ENCODE measurements at places on chromosomes 1 and 21.

- no peak for DNase-seq
Measured at GRCh38 chr21:44533121-44533890, 6.7 kb downstream of the KRTAP10-1 start.

GRCh38 chr21:41660748-41661147 lies 106.1 kb downstream of the RIPK4 start:
- DNase-seq = no peak

DNA sequence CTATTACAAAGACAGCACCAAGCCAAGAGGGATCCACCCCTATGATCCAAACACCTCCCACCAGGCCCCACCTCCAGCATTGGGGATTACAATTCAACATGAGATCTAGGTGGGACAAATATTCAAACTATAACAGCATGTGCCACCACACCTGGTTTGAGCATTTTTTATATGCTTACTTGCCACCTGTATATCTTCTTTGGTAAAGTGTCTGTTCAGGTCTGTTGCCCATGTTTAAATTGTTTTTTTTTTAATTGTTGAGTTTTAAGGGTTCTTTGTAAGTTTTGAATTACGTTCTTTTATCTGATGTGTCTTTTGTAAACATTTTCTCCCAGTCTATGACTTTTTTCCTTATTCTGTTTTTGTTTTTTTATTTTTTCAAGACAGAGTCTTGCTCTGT lies 83.4 kb downstream of the LRIG2 start:
- DNase-seq = no peak

GRCh38 chr21:32371913-32372314 lies 20.9 kb downstream of the URB1 start:
- DNase-seq = no peak

DNA sequence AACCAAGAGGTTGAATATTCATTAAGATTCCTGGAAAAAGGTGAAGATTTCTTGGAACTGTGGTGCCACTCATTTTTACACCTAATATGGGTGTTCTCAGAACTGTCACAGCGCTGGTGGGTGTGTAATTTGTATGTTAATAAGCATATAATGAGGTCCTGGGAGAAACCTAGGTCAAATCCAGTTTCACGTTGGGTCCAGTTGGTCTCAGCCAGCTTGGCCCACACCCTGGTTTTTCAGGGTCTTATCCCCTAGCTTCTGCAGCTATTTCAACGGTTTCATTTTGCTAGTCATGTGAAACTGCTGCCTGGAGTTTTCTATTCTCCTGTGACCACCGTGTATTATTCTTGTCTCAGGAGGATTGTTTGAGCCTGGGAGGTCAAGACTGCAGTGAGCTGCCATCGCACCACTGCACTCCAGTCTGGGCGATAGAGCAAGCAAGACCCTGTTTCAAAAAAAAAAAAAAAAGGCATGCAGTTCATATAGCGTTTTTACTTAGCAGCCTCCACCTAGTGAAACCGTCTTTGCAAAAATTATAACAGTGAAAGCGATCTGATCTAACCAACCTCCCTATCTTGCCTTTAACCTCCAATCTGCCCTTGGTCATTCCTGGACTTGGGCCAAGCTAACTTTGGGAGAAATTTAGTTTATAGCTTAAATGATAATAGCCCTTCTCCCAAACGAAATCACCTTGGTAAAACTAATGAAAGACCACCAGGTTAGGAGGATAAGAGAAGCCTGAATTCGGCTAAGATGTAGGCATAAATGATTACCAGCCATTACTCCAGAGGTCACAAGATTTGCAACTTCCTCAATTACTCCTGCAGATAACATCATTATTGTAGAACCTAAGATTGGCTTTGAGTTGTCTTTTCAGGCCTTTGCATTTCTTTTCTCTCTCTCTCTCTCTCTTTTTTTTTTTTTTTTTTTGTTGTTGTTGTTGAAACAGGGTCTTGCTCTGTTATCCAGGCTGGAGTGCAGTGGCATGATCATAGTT lies 44.0 kb downstream of the PTAFR start:
- DNase-seq = no peak

- DNase-seq = no peak
Measured at GRCh38 chr1:199009447-199009846, 370.6 kb downstream of the PTPRC start.

DNA sequence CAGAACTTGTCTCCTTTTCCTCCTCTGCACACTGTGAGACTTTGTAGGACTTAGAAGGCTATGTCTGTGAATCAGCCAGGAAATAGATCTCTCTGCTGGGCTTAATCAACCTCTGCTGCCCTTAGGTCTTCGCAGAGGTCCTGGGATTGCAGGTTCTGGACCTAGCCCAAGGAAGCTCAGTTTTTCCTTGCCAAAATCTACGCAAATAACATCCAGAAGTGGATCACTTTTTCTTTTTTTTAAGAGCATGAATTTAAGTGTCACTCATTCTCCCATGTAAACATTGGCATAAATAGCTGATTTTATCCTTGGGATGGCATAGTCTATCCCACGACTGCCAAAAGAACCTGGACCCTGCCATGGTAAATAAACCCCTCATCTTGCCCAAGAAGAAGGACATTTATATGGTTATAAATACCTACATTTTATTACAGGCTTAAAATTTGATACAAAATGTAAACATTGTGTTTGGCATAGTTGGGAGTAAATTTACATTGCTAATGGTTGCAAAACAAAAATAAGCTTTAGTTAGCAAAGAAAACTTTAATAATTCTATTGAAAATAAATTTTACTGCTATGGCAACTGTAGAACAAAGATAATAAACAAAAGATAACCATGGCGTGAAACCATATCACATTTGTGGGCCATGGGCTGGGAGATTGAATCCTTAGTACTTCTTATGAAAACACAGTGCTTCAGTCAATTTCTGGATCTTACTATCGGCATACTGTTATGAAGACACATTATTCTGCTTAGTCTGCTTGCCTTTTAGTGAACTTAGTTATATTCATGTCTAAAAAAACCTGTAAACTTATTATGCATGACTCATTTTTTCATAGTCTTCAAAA lies 24.5 kb upstream of the DISC1 start:
- DNase-seq = peak; percentile 98

DNA sequence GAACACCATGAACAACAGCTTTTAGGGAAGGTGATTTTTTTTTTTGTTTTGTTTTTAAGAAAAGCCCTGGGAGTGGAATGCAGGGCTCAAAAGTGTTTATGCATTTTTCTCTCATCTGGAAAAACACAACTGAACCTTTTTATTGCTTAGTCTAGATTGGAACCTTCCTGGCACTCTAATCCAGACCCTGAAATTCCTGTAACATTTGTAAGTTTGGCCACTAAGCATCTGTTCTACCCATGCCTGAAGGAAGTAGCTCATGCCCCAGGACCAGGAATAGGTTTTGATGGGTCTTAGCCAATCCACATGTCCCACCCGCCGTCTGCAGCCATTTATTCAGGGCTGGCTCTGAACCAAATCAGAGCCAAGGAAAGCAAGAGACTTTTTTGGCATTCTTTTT lies 39.7 kb upstream of the SLC2A1 start:
- no peak for DNase-seq

GRCh38 chr1:107056426-107057196 lies at the start of gene PRMT6:
TSS of gene PRMT6 (plus strand) at chr1:107056674. CDS start at chr1:107056716, 42 bp downstream.
- peak; percentile 25 for DNase-seq

DNA sequence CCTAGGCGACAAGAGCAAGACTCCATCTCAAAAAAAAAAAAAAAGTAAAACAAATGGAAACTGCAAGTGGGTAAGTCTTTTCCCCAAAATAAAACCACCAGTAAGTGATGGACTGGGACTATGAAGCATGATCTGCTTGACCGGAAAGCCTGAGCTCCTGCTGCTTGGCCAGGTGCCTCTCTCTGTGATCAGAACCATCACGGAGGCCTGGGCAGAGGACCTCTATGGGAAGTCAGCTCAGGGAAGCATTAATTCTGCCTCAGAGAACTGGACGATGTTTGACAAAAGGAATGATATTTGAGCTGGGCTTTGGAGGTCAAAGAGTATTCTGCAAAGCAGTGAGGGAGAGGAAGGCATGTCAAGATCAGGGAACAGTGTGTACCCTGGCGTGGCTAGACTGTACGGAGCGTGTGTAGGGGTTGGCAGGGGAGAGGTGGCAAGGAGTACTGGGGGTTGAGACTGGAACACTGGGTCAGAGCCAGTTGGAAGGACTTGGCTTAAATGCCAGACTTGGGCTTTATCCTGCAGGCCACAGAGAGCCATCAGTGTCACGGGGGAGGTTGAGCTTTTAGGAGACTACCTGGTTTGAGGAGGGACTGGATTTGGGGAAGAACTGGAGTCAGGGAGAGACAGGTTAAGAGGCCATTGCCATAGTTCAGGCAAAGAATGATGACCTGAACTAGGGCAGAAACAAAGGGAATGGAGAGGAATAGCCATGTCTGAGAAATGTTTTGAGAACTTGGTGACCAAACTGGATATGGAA lies 16.4 kb downstream of the ATP1A2 start:
- peak; percentile 69 for DNase-seq

- DNase-seq = no peak
Measured at GRCh38 chr1:101128211-101128727, 102.7 kb upstream of the DPH5 start.

- no peak for DNase-seq
Measured at GRCh38 chr1:109500941-109501381, 7.1 kb downstream of the CYB561D1 start.

DNA sequence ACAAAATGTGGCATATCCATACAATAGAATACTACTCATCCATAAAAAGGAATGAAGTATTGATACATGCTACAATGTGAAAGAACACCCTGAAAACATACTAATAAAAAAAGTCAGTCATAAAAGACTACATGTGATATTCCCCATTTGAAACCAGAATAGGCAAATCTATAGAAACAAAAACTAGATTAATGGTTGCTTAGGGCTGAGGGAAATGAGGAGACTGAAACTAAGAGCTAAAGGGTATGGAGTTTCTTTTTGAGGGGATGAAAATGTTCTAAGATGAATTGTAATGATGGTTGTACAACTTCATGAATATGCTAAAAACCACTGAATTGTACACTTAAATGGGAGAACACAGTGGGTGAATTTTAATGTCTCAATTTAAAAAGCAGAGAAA lies 50.9 kb downstream of the ACBD6 start:
- DNase-seq = no peak

DNA sequence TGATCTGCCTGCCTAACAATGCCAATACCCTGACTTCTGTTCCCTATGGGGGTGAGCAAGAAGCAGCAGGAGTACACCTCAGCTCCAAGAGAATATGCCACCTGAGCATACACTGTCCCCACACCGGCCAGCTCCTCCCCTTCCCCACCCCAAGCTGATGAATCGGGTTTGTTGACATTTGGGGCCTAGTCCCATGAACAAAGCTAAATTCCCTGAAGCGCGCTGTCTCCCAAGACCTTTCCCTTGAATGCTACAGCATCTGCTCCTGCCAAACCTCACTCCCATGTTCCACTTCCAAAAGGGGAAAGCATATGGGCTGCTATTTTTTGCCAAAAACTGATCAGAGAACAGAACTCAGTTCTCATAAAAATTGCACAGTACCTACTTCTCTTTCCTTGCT lies 220.4 kb upstream of the CAMK1G start:
- no peak for DNase-seq

DNA sequence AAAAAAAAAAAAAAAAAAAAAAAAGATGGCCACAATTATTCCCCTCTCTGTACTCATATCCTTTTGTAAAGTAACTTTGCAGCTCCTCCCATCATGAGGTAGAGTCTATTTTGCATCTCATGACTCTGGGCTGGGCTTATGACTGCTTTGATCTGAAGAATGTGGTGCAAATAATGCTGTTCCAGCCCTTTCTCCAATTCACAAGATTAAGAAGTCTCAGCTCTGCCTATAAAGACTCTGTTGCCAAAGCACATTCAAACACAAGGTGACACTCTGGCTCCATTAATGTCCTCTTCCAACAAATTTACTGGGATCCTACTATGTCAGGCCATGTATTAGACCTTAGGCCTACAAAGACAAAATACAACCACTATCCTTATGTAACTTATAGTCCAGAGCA lies 64.8 kb upstream of the PTCH2 start:
- no peak for DNase-seq

DNA sequence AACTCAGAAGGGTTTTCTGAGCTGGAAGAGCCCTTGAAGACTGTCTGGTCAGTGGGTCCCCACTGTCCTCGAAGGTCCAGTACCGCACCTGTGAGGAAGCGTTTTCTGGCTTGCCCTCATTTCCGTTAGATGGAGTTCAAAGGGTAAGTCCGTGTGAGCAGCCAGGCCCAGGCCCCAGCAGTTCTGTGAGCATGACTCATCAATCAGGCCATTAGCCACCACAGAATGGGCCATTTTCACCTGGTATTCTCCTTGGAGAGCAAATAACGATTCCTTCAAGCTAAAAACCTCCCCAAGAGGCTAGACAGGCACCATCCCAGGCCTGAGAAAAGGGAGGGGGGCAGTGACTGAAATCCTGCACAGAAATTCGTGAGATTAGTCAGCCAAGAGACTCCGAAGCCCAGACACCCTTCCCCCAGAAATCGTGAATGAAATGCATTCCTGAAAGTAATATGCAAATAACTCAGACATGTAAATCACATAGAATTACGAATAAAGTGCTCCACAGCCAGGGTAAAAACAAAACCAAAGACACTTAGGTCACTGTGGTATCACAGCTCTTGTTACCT lies 66.0 kb downstream of the BCAR3 start:
- DNase-seq = no peak

- no peak for DNase-seq
Measured at GRCh38 chr1:158095737-158096335, 84.9 kb upstream of the CD1D start.

DNA sequence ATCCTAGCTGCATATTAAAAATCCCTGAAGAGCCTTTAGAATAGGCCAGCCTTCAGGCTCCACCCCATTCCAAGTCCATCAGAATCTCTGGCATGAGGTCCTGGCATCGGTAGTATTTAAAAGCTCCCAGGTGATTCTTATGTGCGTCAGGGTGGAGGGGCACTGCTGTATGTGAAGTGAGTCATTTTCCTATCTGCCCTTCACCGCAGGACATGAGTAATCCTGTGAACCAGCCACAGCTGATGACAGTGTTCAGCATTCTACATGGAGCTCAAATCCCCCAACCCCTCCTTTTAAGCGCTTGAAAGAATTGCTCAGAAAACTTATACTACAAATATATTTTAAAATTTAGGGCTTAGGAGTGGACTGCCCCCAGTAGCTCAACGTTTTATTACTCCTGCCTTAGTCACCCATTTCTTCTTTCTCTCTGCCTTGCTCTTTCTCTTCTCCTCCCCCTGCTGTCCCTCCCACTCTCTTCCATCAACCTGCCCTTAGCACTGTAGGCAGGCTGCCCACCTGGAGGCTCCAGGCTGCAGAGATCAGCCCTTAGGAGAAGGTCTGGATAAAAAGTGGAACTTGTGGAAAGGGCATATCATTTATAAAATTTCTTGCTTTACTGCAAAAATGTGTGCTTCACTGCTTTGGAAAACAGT lies 73.8 kb upstream of the ZNF281 start:
- DNase-seq = no peak
